Naive thymus-derived CD8-positive, alpha-beta T cell (primary cell): ENCODE measurements at places on chromosomes 16 and 17. TPM values are rescaled to one million over a fixed set of nuclear protein-coding genes. Genes with fewer than 3 reads are reported as not detected.

The DLX3 gene
- polyA plus RNA-seq, result 0.32 TPM

DNA sequence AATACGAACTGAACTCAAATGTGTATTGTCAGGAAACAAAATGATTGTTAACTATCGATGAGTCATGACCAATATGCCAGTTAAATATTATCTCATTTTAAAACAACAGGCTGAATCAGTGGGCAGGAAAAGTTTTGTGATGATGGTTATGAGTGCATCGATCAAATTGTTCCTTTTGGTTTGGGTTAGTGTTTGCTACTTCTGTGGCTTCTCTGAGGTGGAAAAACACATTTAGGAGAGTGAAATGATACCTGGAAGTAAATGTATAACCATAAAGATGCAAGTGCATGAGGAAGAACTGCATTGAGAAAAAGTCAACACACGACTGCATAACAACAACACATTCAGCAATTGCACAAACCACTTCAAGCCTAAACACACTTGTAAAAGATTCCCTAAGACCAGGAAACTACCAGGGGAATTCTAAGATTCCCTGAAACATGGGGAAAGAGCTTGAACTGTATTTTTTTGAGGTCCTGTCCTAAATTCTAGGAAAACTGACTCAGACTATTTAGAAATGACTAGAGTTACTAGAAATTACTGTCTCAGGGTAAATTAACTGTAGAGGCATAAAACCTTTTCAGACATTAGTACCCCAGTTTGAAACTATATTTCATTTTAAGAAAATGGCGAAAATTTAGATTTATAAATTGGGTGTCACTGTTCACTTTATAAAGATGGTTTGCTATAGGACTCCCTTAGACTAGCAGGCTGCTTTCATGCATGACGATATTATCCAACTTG is 44.8 kb downstream of the CDYL2 start:
- DNase-seq, result no peak

- no peak for DNase-seq
Measured at GRCh38 chr17:66964930-66965800, 658 bp downstream of the CACNG4 start.

The AP2B1 gene
- polyA plus RNA-seq, result 50.3 TPM

DNA sequence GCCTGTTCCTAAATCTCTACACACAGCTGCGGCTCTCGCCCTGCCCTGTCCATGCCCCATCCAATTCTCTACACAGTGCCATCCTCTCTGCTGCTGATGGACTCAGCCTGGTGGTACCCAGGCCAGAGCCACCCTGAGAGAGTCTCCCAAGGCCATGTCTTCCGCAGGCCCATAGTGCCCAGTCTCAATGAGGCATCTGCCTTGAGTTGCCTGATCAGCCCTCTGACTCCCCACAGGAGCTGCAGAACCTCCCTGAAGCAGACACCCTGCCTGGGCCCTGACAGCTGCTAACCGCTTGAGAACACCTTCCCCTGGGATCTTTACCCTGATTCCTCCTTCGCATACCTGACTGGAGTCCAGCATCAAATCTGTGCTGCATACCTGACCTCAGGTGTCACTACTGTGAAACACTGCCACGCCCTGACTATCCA is 13.3 kb downstream of the TSPOAP1 start:
- DNase-seq, result no peak
